ENCODE measurements at places on chromosomes 2 and 18.
A peak's percentile ranks its signal among the peaks of the same experiment; 100 is the strongest.

- DNase-seq = no peak
Observed at GRCh38 chr18:7766817-7767216, 199.7 kb downstream of the PTPRM start.

- no peak for DNase-seq
Observed at GRCh38 chr2:197975931-197976519, 171.6 kb downstream of the PLCL1 start.

DNA sequence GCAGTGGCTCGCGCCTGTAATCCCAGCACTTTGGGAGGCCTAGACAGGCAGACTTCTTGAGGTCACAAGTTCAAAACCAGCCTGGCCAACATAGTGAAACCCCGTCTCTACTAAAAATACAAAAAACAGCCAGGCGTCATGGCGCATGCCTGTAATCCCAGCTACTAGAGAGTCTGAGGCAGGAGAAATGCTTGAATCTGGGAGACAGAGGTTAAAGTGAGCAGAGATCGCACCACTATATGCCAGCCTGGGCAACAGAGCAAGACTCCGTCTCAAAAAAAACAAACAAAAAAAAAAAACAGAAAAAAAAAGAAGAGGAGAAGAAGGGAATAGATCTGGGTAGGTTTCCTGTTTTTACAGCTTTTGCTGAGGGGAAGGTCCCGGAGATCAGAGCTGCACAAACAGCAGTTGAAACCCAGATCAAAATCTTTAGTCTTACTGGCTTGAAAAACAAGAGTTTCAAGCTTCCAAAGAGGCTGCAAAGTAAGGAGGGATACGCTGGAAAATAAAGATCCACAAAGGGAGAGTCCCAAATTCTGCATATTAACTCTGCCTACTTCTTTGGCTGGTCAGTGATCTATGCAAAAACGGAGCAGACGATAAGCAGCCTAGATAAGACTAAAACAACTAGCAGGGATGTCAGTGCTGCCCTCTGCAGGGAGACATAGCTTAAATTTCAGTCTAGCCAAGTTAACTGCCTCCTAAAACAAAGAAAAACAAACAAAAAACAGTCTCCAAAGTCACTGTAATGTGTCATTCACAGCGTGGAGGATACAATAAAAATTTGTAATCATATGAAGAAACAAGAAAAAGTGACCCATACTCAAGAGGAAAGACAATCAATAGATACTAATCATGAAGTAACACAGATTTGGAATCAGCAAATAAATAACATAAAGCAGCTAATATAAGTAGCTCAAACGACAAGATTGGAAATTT lies 74.1 kb downstream of the TLK1 start:
- DNase-seq = peak; percentile 32

- DNase-seq = peak; percentile 21
Observed at GRCh38 chr2:176652300-176653182, 383.3 kb downstream of the MTX2 start.

- DNase-seq = no peak
Observed at GRCh38 chr2:120952318-120952717, 216.7 kb downstream of the GLI2 start.

DNA sequence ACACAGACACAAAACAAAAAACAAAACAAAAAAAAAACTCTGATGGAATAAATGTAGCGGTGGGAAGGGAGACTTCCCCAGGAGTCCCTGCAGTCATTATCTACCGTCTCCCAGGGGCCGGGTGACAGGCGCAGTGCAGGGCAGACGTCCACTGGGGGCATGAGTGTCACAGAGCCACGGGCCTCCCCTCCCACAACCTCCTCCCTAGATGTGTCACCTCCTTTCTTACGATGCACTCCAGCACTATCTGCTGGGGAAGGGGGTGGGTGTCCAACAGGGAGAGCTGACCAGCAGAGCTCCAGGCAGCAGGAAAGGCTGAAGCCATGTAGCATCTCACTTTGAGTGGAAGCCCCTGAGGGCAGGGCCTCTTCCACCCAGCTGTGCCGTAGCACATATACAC lies 84.5 kb downstream of the LONRF2 start:
- DNase-seq = no peak

GRCh38 chr18:42752916-42753315 lies 362.6 kb downstream of the RIT2 start:
- no peak for DNase-seq

All from DND-41 (cell line).